ENCODE measurements at places on chromosomes 13 and 19. TPM values are rescaled to one million over a fixed set of nuclear protein-coding genes. Genes with fewer than 3 reads are reported as not detected.

IRGC gene
- not detected for total RNA-seq

NCR1 gene
- total RNA-seq, result 5.4 TPM

SIGLECL1 gene
- total RNA-seq, result 0.06 TPM

DNA sequence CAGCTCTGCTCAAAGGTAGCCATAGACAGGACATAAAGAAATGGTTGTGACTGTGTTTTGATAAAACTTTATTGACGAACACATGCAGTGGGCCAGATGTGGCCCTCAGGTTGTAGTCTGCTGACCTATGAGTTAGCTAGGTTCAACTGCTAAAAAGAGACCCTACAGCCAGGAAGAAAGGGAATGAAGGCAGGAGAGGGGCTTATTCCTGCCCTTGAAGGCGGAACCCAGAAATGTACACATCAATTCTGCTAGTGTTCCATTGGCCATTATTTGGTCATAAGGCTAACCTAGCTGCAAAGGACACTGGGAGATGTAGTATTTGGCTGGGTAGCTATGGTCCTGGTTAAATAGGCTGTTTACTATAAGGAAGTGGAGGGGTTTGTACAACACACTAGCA, 18.0 kb downstream of the APBA3 start:
- DNase-seq, result no peak

- DNase-seq, result peak; percentile 58
Observed at GRCh38 chr13:21688056-21688455, 17.2 kb downstream of the FGF9 start.

GRCh38 chr13:28597641-28598040, 61.3 kb upstream of the POMP start:
- no peak for DNase-seq

- no peak for DNase-seq
Observed at GRCh38 chr19:33948651-33949335, 152.1 kb downstream of the KCTD15 start.

- no peak for DNase-seq
Observed at GRCh38 chr19:5608291-5608690, 14.3 kb downstream of the SAFB2 start.

GRCh38 chr19:2113439-2114211, 16.9 kb downstream of the IZUMO4 start:
- peak; percentile 82 for DNase-seq

DNA sequence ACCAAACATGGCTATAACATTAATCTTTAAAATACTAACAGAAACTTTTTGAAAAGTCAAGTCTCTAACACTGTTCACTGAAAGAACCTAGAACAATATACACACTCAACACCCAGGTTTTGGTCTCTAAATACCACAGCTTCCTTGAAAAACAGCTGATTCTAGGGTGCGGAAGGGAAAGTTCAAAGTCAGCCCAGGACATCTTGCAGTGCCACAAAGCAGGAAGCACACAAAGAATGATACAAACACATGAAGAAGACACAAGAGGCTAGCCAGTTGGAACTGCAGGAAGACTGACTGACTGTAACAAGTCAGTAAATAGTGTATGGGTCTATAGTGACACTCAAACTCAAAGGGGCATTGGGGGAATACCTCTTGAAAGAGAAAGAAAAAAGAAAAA, 4.6 kb downstream of the DEDD2 start:
- no peak for DNase-seq
